ENCODE measurements at places on chromosomes 2 and 18.
A peak's percentile ranks its signal among the peaks of the same experiment; 100 is the strongest.

- DNase-seq = no peak
Measured at GRCh38 chr2:178275600-178275999, 81.3 kb downstream of the OSBPL6 start.

DNA sequence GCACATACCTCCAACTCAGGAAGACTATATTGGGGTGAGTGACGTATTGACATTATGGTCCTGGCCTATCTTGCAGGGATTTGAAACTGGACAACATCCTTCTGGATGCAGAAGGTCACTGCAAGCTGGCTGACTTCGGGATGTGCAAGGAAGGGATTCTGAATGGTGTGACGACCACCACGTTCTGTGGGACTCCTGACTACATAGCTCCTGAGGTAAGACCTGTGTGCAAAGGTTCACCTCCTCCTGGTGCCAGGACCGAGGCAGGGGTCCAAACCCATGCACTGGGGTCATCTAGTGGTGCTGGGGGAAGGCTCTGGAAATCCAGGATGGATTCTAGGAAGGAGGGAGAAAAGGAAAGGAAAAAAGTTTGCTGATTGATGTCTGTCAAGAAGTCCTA, 152.2 kb upstream of the EPAS1 start:
- DNase-seq = no peak

DNA sequence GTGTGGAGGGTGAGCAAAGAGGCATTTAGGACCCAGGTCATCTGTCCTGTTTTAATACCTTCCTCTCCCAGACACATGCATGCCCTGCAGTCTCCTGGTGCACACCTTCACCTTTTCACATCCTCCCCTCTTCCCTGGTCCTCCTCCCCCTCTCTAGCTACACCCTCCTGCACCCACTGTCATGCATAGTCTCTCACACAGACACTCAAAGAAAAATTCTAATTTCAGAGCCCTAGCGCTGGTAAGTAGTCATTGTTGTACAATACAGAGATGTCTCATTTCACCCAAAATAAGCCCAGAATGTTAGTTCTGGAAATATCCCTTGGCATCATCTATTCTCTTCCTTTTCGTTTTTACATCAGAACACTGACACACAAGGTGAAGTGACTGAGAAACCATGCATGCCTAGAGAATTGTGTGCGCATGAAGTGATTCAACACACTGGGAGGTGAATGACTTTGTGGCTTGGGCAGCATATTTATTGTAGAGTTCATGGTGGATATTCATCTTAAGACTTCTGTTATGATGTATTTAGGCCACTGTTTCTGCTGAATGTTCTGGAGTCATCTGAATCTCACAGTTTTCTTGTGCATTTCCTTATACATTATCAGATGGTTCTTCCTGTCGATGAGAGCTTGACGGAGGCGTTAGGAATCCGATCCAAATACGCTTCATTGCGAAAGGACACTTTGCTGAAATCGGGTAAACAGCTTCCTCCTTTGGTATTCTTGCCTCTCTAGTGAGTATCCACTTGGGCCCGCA, 69.9 kb downstream of the COA5 start:
- DNase-seq = no peak

GRCh38 chr2:109000738-109001137, 11.7 kb upstream of the EDAR start:
- DNase-seq = no peak

DNA sequence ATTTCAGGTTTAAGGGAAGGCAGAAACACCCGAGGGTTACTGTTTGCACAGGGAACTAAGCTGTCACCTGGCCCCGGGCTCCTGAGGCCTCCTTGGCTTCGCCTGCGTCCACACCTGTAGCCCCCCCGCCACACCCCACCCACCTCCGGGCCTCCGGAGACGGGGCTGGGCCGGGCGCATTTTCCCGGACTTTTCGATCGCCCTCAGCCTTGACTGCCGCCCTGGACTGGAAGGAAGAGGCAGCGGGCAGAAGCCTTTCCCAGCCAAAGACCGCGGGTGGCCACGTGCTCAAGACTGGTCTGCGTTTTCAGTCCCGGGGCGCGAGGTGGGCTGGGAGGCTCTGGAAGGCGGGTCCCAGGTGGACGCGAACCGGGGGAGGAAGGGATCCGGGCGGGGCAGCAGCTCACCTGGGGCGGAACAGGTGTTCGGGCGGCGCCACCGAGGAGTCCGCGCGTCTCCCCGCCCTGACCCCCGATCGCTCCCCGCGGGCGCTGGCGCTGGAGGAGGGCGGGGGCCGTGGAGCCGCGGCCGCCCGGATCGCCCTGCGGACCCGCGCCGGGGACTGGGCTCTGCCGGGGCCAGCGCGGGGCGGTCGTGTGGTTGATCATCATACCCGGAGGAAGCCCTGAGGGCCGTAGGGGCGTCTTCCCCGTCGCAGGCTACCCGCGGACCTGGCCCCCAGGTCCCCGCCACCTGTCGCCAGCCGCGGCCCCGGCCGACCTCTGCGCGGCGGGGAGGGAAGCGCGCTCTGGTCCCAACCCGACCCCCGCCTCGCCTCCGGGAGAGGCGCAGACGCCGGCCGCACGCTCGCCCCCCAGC, 3.2 kb downstream of the ID2 start:
- peak; percentile 39 for DNase-seq

All from hypothalamus (tissue), 51 donors.